Placental pericyte (primary cell): ENCODE measurements at places on chromosomes 13 and 19. TPM values are rescaled to one million over a fixed set of nuclear protein-coding genes. Genes with fewer than 3 reads are reported as not detected.

Gene COMP
- not detected in 2 replicates for total RNA-seq

Gene POSTN
- total RNA-seq = 13.6 and 42.5 TPM in 2 replicates

Gene CHAMP1
- total RNA-seq = 14.0 and 16.2 TPM in 2 replicates

Gene VSTM1
- not detected in 2 replicates for total RNA-seq

Gene ZNF550
- 8.4 and 9.6 TPM in 2 replicates for total RNA-seq

Gene NAPSA
- total RNA-seq = not detected in 2 replicates

Gene NKPD1
- under 0.01 and 0.29 TPM in 2 replicates for total RNA-seq

Gene BABAM1
- total RNA-seq = 93.4 and 96.1 TPM in 2 replicates

Gene URAD
- total RNA-seq = not detected in 2 replicates

Gene SLITRK5
- under 0.01 TPM in 1 of 2 replicates, not detected in the other for total RNA-seq

Gene EXOSC5
- total RNA-seq = 15.5 and 18.0 TPM in 2 replicates

Gene OBI1
- total RNA-seq = 7.7 and 17.5 TPM in 2 replicates

Gene DHDH
- total RNA-seq = 0.44 TPM in 1 of 2 replicates, not detected in the other

Gene ZNF43
- total RNA-seq = 3.1 and 12.9 TPM in 2 replicates

Gene CGB3
- total RNA-seq = not detected in 2 replicates

Gene TMPRSS9
- total RNA-seq = not detected in 2 replicates

Gene TRPM4
- 8.8 and 15.9 TPM in 2 replicates for total RNA-seq

Gene PRTN3
- total RNA-seq = not detected in 2 replicates

Gene HSD17B14
- 2.3 and 27.8 TPM in 2 replicates for total RNA-seq

Gene NLRP11
- total RNA-seq = not detected in 2 replicates

Gene COQ8B
- 28.9 and 40.7 TPM in 2 replicates for total RNA-seq

Gene ZFP82
- total RNA-seq = 4.4 and 5.9 TPM in 2 replicates

Gene KIR2DL1
- not detected in 2 replicates for total RNA-seq

Gene KL
- under 0.01 TPM in 1 of 2 replicates, not detected in the other for total RNA-seq

Gene PROZ
- not detected in 2 replicates for total RNA-seq
